Thoracic aorta (tissue), 2 donors: ENCODE measurements at places on chromosomes 6 and 20. TPM values are rescaled to one million over a fixed set of nuclear protein-coding genes. Genes with fewer than 3 reads are reported as not detected.

ADGRG6 gene
- 6.8 TPM for total RNA-seq

THEMIS gene
- 1.9 TPM for total RNA-seq

HLA-DOB gene
- not detected for total RNA-seq

HLA-A gene
- total RNA-seq = 525 TPM

ZSCAN23 gene
- 1.9 TPM for total RNA-seq

FNDC11 gene
- total RNA-seq = not detected

KCTD20 gene
- 72.0 TPM for total RNA-seq

ESF1 gene
- 9.2 TPM for total RNA-seq

GRCh38 chr6:129455126-129455769, 254.7 kb downstream of the ARHGAP18 start:
- no peak overlapping the region for H3K4me3 ChIP-seq
- DNase-seq = no peak
- no peaks in the 10 kb centered on the region for H3K36me3 ChIP-seq

DNA sequence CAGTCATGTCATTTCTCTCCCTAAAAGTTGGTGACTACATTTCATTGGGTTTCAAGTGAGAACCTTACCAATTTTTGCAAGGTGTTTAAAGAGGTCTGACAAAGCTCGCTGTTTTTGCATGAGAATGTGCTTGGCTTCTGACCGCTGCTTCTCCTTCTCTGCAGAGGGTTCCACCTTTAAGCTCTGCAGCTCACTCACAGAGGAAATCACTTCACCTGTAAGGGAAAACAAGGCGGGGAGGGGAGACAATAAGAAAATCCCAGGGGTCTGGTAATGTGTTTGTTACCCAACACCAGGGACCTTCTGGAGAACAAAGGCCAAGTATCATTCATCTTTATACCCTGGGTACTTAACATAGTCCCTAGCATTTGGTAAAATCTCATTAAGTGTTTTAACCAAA, 40.0 kb upstream of the LYRM2 start:
- no peak for DNase-seq
- H3K27me3 ChIP-seq = no peaks in the 10 kb centered on the region
- H3K4me3 ChIP-seq = no peak overlapping the region
- peaks cover 3% of the 10 kb centered on the region for H3K4me1 ChIP-seq

GRCh38 chr20:45128099-45128498, 3.8 kb upstream of the WFDC12 start:
- H3K4me3 ChIP-seq = no peak overlapping the region
- no peaks in the 10 kb centered on the region for H3K4me1 ChIP-seq
- no peak overlapping the region for H3K27ac ChIP-seq
- no peak for DNase-seq
- H3K36me3 ChIP-seq = no peaks in the 10 kb centered on the region

GRCh38 chr6:28537509-28538140, 11.9 kb downstream of the GPX5 start:
- H3K27ac ChIP-seq = no peak overlapping the region
- H3K4me1 ChIP-seq = no peaks in the 10 kb centered on the region
- no peak overlapping the region for H3K4me3 ChIP-seq
- H3K27me3 ChIP-seq = no peaks in the 10 kb centered on the region
- DNase-seq = no peak
- H3K36me3 ChIP-seq = no peaks in the 10 kb centered on the region

GRCh38 chr6:115901896-115902295, 158.8 kb downstream of the FRK start:
- H3K36me3 ChIP-seq = no peaks in the 10 kb centered on the region
- H3K4me1 ChIP-seq = no peaks in the 10 kb centered on the region
- no peak overlapping the region for H3K4me3 ChIP-seq
- H3K27me3 ChIP-seq = no peaks in the 10 kb centered on the region
- no peak overlapping the region for H3K27ac ChIP-seq

DNA sequence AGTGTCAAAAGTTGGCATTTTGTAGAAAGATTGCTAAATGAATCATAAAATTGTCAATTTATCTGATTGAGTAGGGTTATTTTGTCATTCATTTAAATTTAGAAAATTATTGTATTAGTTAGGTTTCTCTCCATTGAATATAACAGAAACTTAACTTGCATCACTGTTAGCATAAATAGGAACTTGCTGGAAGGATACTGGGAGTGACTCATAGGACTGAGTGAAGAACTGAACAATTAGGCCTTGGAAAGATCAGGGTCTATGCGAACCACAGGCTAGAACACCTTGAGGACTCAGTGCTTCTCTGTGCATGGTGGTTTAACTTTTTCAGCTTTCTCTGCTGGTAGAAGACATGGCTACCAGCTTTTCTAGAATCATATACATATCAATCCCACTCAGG, 67.7 kb upstream of the IFNGR1 start:
- H3K4me1 ChIP-seq = no peaks in the 10 kb centered on the region
- H3K4me3 ChIP-seq = no peak overlapping the region
- no peak overlapping the region for H3K27ac ChIP-seq
- DNase-seq = no peak
- H3K27me3 ChIP-seq = no peaks in the 10 kb centered on the region
- H3K36me3 ChIP-seq = no peaks in the 10 kb centered on the region

- H3K4me3 ChIP-seq = no peak overlapping the region
- H3K4me1 ChIP-seq = no peaks in the 10 kb centered on the region
- H3K27me3 ChIP-seq = no peaks in the 10 kb centered on the region
- H3K27ac ChIP-seq = no peak overlapping the region
- no peak for DNase-seq
- H3K36me3 ChIP-seq = peaks cover 10% of the 10 kb centered on the region
These were observed 21.3 kb upstream of the C20orf203 start for GRCh38 chr20:32695089-32695488.

GRCh38 chr6:138339024-138339423, 38.7 kb upstream of the SMIM28 start:
- no peaks in the 10 kb centered on the region for H3K4me1 ChIP-seq
- H3K4me3 ChIP-seq = no peak overlapping the region
- no peaks in the 10 kb centered on the region for H3K27me3 ChIP-seq
- no peak for DNase-seq

- no peak overlapping the region for H3K4me3 ChIP-seq
- H3K27ac ChIP-seq = no peak overlapping the region
- H3K4me1 ChIP-seq = no peaks in the 10 kb centered on the region
- DNase-seq = no peak
- no peaks in the 10 kb centered on the region for H3K36me3 ChIP-seq
These were observed 118.3 kb downstream of the KHDRBS2 start for GRCh38 chr6:62167736-62168135.

- no peak overlapping the region for H3K4me3 ChIP-seq
- no peaks in the 10 kb centered on the region for H3K4me1 ChIP-seq
- no peaks in the 10 kb centered on the region for H3K36me3 ChIP-seq
- H3K27ac ChIP-seq = no peak overlapping the region
- no peak for DNase-seq
These were observed 425.3 kb upstream of the BTBD3 start for GRCh38 chr20:11492386-11492785.

DNA sequence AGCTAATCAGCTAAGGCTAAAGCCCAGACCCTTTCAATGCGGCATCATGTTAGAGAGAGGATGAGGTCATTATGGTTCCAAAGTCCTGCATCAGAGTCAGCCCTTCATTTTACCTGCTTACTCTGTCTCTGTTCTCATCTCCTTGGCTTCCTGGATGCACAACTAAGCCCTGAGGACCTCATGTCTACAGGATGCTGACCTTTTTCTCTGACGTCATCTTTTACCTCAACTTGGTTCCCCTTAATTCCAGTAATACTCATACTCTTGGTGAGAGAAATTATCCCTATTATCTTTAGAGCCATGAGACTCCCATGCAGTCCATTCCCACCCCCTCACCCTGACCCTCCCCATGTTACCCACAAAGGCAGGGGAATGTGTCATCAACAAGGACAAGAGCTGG, 636.5 kb upstream of the CHD6 start:
- H3K4me3 ChIP-seq = no peak overlapping the region
- H3K36me3 ChIP-seq = no peaks in the 10 kb centered on the region
- DNase-seq = no peak
- H3K4me1 ChIP-seq = no peaks in the 10 kb centered on the region
- no peaks in the 10 kb centered on the region for H3K27me3 ChIP-seq
- no peak overlapping the region for H3K27ac ChIP-seq

DNA sequence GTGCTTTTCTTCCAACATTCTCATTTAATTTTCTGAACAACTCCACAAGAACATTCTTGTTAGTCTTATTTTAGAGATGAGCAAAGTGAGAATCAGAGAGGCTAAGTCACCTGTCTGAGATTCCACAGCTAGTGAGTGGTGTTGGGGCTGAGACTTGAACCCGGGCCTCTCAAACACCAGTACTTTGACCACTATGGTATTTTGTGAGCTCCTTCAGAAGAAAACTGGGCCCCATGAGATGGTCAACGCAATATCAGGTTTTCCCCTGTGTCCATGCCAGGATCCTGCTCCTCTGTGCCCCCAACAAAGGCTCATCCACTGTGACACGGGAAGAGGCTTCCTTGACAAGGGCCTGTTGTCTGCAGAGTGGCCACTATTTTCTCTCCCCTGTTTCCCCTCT, 51.9 kb downstream of the MAFB start:
- no peak overlapping the region for H3K4me3 ChIP-seq
- H3K27me3 ChIP-seq = no peaks in the 10 kb centered on the region
- no peaks in the 10 kb centered on the region for H3K36me3 ChIP-seq

DNA sequence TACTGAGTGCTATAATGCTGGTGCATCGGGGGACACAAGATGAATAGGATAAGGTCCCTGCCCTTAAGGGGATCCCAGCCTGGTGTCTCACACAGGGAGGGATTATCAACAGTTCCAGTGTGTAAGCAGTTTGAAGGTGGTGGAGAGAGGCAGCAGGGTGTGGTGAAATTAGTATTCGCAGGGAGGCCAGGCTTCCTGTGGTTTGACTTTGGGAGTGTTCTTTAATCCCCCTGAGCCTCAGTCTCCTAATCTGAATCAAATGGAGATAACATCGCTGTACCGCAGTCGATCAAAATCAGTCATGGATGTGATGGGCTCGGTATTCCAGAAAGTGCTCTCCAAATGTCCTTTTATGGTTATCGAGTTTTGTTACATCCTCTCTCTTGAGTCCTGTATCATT, 288.1 kb upstream of the SUPT3H start:
- H3K27ac ChIP-seq = no peak overlapping the region
- H3K4me1 ChIP-seq = no peaks in the 10 kb centered on the region
- no peaks in the 10 kb centered on the region for H3K27me3 ChIP-seq
- DNase-seq = no peak
- H3K36me3 ChIP-seq = no peaks in the 10 kb centered on the region
- no peak overlapping the region for H3K4me3 ChIP-seq

DNA sequence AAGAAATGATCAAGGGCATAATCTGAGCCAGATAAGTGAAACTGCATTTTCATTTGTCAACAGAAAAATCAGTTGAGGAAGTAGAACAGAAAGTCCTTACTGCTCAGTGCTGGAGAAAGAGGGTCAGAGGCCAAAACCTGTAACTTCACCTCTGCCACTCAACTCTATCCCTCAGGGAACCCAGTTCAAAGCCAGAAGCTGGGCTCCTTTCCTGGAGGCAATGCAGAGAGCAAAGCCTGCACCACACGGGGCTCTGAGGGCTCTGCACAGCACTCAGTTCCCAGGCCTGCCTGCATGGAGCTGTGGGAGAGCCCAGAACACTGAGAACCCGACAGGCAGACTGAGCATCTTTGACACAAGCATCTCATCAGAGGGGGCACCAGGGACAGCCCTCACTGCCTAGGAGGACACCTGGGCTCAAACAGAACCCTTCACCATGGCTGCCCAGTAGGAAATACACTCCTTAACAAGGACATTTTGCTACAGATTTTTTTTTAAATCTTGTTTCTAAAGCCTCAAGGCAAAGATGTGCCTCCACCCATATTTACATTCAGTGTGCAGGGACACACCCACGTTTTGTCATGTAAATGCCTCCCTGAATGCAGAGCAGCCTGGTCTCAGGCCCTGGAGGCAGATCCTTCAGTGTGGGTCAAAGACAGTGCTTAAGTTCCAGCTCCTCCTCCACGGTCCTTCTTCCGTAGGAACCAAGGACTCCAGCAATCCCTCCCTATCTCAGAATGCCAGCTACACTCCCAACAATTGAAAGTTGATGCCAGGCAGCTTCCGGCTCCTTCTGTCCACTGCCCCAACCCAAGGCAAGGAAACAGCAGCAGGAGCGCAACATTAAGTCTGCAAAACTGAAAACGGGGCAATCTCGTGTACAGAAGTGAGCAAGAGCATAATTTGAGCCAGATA, 6.6 kb downstream of the RNASET2 start:
- H3K27ac ChIP-seq = no peak overlapping the region
- H3K4me1 ChIP-seq = no peaks in the 10 kb centered on the region
- H3K36me3 ChIP-seq = peaks cover 4% of the 10 kb centered on the region
- DNase-seq = no peak

DNA sequence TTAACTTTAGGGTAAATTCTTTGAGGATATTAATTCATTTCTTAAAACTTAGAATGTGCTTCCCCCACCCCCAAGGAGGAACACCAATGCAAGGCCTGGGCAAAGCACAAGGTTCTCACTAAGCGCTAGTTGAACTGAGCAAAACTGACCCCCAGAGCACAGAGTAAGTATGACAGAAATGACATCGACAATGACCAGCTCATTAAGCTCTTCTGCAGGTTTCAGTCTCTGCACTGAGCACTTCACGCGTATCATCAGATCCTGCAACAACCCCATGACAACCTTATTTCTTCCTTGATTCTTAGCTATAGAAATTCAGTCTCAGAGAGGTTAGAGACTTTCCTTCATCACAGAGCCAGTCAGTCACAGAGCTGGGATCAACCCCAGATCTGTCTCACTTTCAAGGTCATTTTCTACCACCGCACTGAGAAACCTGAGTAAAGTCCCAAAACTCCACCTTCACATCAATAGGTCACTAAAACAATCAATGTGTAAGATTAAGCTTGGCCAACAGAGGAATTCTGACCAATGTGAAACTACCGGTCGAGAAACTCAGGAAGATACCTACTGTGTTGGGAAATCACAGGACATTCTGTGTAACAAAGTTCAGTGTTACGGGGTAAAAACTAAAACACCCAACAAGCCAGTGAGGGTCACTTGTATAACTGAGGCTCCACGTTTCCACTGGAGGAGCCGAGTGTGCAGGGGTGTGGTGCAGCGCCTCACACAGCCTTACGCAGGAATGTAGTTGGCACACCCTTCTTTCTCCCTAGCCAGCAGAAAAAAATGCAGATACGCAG, 129.0 kb upstream of the FOXQ1 start:
- no peak for DNase-seq
- H3K36me3 ChIP-seq = no peaks in the 10 kb centered on the region
- no peaks in the 10 kb centered on the region for H3K4me1 ChIP-seq
- H3K27ac ChIP-seq = no peak overlapping the region
